Activated T-cell treated with anti-CD3 and anti-CD28 coated beads for 1 hour (primary cell): ENCODE measurements at places on chromosomes 11 and 22.

- no peak for DNase-seq
Observed at GRCh38 chr11:11237070-11237832, 115.8 kb downstream of the CSNK2A3 start.

DNA sequence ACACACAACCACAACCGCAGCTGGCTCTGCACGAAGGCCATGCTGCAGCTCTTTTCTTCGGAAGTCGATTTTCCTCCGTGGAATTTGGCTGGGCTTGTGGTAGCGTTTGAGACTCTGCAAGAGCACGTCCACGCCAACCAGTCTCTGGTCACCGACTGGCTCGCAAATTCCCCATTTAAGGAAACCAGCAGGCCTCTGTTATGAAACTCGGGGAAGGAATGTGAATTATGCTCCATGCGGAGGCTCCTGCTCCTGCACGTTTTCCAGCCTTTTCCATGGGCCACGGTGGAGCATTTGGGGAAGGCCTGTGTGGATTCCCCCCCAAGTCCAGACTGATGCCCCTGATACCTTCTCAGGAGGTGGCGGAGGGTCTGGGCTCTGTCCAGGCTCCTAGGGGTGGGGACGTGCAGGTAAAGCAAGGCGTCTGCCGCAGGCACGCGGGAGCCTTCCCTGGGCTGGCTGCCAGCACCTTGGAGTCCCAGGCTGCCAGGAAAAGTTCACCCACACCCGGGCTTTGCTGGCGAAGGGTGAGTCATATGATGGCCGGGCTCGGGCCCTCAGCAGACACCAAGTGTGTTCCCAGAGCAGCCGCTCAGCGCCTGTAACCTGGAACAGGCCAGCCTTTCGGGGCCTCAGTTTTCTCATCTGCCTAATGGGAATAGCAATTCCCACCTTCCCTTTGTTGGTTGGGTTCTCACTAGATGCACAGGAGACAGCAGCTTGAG lies 41.9 kb downstream of the LRP5 start:
- no peak for DNase-seq

DNA sequence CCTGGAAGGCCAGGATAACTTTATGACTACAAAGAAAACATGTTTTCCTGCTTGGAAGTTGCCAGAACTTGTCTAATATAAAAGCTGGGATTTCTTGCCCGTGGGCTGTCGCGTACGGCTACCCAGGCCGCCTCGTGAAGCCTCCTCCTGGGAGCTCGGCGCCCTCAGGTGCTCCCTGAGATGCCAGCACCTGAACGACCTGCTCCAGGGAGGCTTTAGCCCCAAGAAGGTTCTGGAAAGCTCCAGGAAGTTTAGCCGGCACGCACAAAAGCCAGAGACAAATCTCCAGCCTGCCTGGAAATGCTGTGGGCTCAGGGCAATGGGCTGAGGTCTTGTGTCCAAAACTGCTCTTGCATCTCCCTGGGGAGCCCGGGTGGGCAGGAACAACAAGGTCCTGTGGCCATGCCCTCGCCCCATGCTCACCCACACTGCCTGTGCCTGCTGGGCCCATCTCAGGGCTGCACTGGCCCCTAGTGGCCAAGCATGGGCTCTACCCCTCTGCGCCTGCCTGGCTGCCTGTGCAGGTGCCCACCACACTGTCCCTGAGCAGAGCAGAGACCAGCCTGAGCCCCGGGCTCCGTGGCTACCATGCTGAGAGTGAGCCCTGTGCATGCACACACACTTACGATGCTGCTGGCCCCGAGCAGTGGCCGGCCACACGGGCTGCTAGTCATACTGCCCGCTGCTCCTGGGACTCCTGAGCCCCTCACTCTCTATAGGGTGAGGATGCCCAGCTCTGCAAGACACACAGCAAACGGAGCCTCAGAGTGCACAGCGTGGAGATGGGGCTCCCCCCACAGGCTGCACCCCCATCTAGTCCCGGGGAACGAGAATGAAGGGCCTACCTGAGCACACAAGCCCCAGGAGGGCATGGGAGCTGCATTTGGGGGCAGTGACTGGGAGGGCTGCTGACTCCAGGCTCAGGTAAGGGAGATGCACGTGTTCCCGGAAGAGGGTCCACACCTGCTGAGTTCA lies 4.9 kb upstream of the CELSR1 start:
- peak; percentile 61 for DNase-seq

GRCh38 chr22:20024650-20025397 lies 3.9 kb downstream of the TANGO2 start:
- DNase-seq: no peak

- no peak for DNase-seq
Observed at GRCh38 chr22:44755956-44756361, 3.6 kb downstream of the ARHGAP8 start.

DNA sequence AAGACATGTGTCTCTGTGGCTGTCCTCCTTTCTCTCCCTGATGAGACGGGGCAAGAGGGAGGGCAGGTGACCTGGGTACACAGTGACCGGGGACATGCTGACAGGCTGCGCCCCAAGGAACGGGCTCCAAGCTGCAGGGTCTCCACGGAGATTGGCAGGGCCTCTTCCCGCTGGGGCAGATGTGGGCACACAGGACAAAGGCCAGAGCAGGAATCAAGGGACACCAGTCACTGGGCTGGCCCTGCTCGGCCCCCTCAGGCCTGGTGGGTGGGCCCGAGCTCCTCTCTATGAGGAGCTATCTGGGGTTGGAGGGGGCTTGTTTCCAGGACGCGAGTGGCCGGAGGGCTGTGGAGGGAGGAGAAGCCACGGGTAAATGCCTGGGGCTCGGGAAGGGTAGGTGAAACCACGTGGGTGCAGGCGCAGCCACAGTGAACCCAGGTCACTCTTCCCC lies 11.2 kb downstream of the PNPLA5 start:
- no peak for DNase-seq

GRCh38 chr22:44023404-44024287 lies 456 bp upstream of the PARVB start:
- DNase-seq: no peak

- no peak for DNase-seq
Observed at GRCh38 chr11:10398525-10398924, 56.5 kb upstream of the AMPD3 start.

DNA sequence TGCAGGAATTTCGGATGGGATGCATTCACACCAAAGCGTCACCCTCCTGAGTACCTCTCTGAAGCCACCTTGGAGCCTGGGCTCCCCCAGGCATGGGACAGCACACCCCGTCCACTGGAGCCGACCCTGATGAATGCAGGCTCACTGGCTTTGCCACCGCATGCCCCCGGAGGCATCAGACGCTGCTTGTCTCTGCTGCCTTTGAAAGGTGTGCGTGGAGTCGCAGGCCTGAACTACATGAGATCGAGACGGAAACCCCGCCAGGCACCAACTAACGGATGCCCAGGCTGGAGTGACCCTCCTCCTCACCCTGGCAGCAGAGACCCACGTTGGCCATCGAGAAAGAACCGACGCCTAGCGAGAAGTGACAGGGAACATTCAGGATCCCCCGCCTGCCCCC lies 22.5 kb downstream of the KRTAP5-5 start:
- DNase-seq: no peak

DNA sequence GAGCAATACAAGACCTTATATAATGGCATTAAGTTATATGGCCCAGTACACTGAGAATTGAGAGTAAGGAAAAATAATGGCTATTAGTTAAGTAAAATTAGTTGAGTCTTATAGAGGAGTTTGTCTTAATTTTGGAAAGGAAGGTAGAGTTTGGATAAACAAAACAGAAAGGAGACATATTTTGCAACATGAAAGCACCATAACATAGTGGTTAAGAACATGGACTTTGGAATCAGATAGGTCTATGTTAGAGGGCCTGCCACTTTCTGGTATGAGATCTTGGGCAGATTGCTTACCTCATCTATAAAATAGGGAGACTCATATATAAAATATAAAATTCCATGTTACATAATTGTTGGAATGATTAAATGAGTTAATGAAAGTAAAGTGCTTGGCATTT lies 68.9 kb downstream of the CSTPP1 start:
- DNase-seq: no peak

DNA sequence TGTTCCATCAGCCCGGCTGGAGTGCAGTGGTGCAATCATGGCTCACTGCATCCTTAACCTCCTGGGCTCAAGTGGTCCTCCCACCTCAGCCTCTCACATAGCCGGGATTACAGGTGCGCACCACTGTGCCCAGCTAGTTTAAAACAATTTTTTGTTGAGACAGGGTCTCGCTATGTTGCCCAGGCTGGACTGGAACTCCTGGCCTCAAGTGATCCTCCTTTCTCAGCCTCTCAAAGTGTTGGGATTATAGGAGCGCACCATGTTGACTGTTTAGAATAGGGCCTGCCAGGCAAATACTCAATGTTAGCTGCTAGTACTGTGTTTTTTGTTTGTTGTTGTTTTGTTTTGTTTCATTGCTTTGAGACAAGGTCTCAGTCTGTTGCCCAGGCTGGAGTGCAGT lies 66.4 kb downstream of the ARHGAP8 start:
- no peak for DNase-seq

GRCh38 chr11:104106136-104106754 lies 57.7 kb downstream of the PDGFD start:
- DNase-seq: no peak

DNA sequence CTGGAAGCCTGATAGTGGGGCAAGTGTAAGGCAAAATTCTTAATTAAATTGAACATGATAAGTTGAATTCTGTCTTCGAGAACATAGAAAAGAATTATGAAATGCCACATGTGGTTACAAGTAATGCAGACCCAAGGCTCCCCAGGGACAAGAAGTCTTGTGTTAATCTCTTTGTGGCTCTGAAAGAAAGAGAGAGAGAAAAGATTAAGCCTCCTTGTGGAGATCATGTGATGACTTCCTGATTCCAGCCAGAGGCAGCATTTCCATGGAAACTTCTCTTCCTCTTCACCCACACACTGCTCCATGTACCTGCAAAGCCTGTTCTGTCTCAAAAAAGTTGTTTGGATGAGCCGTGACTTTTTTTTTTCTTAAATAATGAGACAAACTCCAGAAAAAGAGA lies 1.9 kb upstream of the TYR start:
- no peak for DNase-seq

DNA sequence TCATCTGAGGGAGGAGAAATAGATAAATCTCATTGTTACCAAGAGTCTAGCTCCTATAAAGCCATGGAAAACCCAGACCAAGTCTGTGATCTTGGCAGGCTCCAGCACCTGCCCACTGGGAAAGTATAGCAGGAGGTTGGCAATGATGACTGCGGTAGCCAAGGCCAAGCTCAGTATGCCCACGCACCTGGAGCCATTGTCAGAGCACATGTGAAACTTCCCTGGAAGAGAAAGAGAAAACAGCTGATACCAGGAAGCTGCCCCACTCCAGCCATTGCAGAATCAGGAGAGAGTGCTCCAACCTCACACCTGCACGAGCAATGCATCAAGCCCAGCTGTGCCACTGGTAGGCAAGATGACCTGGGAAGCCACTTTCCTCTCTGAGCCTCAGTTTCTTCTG lies 62.2 kb upstream of the HEPHL1 start:
- DNase-seq: no peak

DNA sequence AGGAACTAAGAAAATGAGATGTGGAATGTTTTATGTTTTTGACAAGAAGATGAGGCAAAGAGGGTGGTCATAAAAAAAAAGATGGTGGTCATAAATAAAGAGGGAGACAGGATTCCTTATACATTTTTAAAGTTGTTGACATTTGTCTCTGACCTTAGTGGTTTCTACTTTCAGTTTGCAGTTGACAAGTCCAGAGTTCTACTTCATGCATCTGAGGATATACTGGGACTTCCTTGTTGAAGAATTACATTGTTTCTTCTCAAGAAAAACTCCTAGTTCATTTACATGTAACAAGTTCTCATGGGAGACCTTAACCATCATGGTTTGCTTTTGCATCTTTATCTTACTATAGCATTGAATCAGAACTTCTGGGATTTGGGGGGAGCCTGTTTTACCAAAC lies 1.2 kb downstream of the OR6X1 start:
- no peak for DNase-seq

DNA sequence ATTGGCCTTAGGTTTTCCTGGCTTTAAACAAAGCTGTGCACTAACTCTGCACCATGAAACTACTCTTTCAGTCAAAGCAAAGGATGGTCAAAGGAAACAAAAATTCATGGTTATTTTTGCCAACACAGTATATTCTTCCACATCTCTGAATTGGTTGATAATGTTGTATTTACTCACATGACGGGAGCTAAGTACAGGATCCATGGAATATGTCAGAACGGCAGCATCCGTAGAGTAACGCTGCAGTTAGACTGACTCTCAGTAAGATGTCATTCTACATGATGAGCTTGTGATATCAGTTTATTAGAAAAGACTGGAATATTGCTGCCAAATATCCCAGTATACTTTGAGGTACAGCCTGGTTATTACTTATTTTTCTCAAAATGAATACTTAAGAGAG lies 172.1 kb downstream of the PGR start:
- DNase-seq: no peak

GRCh38 chr11:109112821-109113280 lies 309.1 kb upstream of the C11orf87 start:
- no peak for DNase-seq

DNA sequence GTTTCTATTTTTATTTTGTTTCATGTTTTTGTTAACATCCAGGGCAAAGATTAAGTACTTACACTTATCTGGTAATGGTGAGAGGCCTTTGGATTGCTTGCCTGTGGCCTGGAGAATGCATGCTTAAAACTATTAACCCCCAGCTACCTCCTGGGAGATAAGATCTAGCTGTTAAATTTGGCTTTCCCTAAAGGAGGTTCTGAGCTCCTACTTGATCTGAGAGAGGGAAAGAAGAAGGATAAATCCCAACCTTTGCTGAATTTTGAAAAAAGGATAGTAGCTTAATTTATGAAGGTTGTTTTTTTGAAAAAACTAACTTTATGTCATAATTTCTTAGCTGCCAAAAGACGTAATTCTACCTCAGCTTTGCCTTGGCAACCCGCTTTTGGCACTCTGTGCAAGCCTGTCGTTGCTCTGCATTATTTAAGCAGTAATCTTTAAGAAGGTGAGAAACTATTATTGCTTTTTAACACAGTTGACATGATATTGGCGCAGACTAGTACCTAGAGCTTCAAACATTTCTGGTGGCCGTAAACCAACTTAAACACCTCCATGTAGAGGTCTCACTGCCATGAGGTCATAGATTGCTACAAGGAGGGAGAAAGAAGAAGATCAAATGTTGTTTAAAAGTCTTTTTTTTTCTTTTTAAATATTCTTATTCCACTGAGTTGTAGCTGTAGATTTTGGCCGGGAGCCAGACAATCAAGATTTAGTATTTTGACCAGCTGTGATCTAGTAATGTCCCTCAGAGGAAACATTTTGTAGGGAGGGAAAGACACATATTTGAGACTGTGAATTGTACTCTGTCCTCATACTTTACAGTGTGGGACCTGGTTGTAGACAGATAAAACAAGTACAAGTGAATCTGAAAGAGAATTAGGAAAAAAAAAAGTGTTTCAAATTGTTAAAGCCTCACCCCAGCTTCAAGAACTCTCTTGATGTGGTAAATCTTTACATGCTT lies 74.4 kb downstream of the WNT11 start:
- DNase-seq: no peak
